ENCODE measurements at places on chromosomes 2 and 18. TPM values are rescaled to one million over a fixed set of nuclear protein-coding genes. Genes with fewer than 3 reads are reported as not detected.

GRCh38 chr2:121018136-121019061 is 266.6 kb downstream of the TFCP2L1 start:
- DNase-seq = peak; percentile 74

DNA sequence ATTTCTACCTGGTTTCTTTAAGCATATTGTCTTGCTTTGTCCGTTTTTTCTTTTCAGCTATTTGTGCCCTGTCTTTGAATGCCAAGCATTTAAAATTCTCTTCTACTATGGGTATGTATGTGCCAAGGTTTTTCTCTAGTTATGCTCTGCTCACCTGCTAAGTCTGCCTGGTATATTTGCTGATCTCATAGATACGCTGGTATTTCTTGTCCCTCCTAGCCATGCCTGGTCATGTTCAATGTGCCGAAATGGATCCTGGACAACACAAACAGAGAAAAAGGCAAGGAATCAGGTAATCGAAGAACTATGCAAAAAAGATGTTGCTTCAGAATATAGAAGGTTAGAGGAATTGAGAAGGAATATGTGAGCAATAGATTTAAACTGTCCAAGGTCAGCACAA is 14.9 kb upstream of the KDM3A start:
- no peak for DNase-seq

- no peak for DNase-seq
Observed at GRCh38 chr18:49658823-49659404, 97.1 kb downstream of the LIPG start.

DNA sequence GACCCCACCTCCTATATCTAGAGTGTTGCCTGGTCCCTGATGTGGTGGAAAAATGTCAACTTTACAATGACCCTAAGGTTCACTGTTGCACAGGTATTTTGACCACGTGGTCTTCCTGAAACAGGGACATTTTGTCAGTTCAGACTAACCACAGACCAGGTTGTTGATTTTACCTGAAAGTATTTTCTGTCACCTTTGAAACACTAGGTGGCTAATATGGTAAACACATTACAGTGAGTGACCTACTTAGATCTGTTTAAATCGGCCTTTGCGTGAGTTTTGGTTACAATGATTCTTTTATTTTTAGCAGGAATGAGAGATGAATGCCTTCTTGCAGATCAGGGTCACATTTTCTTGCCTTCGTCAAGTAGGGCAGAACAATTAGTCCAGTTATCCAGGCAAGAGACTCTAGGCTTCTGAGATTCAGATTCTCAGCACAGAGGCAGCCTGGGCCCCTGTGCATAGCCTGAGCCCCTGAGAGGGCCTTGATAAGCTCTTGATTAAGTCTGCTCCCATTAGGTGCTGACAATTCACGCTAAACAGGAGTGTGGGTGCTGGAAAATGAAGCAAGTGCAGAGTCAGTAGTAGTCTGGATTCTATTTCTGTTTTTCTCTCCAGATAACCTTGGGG is 226.2 kb downstream of the KCNS3 start:
- no peak for DNase-seq

DNA sequence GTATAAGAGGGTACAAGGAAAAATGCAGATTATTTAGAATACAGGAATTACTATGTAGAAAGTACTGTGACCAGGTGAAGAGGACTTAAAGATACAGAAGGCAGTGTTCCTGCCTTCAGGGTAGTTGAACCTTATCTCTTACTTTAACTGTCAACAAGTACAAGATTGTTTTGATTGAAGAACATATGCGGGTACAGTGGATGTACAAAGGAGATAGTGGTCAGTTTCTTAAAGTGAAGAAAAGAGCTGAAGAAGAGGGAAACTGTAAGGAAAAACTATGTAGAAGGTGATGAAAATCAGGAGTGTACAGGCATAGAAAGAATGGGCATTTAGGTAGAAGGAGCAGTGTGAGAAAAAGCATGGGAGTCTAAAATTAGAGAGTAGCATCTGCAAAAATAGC is 2.2 kb downstream of the RALBP1 start:
- DNase-seq = no peak

DNA sequence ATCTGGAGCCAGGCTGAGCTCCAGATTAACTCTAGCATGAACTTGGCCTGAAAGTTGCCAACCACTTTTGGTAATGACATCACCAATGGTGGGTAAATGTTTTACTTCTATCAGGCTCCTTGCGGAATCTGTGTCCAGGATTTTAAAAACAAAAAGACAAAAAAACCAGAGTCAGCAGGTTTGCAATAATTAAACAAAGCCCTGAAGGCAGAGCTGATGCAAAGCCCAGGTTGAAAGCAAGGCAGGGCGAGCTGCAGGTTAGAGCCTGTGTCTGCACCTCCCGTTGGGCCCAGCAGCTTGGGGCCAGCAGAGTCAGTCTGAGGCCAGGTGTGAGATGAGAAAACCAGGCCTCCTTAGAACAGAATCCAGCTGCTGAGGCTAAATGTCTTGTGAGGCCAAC is 29.1 kb upstream of the ALK start:
- DNase-seq = no peak

DNA sequence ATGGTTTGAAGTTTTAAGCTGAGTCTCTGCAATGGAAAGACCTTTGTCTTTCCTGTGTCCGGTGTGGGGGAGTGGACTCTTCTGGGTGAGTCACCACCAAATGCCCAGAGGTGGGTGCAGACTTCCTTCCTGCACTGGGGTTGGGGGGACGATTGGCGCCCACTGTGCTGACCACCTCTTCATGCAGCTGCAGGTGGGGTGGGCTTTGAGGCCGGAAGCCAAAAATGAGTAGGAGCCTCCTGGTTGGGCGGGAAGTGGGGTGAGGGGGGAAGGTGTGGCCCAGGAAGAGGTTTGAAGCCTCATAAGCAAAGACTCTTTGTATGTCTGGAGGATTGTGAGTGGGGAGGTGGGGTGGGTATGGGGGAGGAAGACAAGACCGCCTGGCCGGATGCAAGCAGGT is 27.6 kb downstream of the PAX8 start:
- DNase-seq = no peak

DNA sequence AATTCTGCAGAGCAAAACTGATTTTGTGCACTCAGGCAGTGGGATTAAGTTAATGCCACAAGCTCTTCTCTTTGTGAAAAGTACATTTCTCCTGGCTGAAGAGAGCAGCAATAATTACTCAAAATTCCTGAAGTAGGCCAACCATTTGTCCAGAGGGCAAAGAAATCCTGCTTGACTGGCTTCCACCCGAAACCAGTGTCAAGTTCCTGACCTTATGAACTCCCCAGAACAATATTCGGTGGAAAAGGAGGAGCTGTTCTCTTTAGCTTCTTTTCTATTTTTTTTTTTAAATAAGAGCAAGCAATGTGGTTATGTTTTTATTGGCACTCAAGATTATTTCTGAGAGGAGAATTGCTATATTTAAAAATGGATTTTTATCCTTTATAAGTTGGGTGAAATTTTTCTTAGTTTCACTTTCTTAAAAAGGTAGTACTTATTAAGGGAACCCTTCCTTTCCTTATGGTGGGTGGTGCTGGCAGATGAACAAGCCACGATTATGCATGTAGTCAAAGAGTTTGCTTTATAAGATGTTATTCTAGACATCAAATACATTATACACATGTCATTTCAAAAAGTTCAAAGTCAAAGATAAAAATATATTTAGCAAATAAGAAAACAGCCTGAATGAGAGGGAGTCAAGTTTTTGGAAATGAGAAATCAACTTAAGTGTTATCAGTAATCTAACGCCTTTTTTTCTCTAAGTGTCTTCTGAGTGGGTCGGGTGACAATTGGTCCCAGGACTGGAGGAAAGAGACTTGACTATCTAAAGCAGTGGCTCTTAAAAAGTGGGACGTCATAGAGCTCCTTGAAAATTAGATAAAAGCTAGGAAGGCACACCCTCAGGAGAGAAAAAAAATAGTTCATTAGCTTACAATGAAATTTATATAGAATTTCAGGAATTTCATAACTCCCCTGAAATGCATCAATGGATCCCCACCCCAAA is 194.5 kb downstream of the IKZF2 start:
- no peak for DNase-seq

DNA sequence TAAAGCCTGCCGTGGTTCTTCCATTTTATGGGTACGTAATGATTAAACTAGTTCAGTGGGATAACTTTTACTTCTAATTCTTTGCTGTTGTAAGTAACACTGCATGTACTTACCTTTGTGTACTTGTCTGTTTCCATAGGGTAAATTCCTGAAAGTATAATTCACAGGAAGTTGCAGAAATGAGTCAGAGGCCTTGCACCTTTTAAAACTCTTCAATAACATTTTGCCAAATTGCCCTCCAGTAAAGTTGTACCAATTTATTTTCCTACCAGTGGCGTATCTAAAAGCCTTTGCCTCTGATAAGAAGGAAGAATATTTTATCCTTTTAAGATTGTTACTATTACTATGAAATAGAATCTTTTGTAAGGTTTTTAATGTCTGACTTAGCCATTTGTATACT is 65.1 kb downstream of the CAB39 start:
- no peak for DNase-seq

DNA sequence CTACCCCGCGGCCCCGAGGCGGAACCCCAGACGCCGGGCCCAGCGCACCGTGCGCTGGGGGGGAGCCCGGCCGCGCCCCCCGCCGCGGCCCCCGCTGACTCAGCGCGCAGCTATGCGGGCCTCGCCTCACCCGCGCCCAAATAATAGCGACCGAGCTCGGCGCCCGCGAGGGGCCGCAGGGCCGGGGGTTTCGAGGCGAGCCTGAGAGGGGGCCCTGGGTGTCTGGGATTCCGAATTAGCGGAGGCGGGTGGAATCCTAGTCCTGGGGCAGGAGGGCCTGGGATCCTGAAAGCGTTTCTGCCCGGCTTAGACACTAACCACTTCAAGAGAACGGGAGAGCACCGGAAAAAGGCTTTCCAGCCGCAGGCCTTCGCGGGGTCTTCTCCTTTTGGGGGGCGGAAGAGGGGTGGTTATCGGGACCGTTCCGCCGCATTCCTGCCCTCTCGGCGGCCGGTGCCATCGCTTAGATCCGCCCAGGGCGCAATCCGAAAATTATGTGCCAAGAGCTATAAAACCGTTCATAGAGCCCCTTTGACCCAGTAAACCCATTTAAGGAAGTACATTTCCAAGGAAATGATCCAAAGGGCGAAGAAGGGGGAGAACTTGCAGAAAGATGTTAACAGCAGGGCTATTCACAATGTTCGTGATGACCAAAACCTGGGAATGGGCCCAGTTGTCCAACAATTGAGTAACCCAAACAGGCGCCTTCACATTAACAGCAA is 681 bp upstream of the ROCK2 start:
- peak; percentile 76 for DNase-seq

GRCh38 chr2:189444322-189444721 is 3.0 kb downstream of the WDR75 start:
- DNase-seq = no peak

DNA sequence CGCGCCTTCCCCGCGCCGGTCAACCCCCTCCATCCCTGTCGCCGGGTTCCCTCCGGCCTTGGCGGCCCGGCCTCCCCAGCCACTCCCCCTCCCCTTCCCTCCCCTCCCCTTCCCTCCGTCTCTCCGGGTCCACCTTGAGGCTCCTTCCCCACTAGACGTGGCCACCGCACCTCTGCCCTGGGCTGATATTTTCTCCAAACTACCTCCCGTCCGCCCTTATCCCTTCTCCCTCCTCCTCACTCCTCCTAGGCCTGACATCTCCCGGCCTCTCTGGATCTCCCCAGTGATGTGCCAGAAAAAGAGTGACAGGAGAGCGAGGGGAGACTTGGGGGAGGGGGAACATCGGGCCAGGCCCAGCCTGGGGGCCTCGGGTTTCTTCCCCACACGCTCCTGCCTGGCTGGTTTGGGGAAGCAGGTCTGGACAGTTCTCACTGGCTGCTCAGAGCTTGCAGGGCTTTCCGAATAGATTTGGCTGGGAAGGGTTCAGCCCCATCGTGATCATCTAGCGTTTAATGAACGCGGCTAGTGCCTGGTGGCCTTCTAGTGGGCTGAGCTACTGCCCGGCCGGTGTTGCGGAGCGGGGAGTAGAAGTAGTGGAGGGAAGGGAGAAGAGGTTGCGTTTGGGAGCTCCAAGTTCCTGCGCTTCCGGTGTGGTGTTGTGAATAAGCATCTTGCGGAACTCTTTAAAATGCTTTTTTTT is 641 bp downstream of the MAPRE3 start:
- peak; percentile 11 for DNase-seq

GRCh38 chr18:79396431-79397246 is 909 bp downstream of the NFATC1 start:
- DNase-seq = no peak

- no peak for DNase-seq
Observed at GRCh38 chr2:151833984-151834383, 5.8 kb upstream of the ARL5A start.

DNA sequence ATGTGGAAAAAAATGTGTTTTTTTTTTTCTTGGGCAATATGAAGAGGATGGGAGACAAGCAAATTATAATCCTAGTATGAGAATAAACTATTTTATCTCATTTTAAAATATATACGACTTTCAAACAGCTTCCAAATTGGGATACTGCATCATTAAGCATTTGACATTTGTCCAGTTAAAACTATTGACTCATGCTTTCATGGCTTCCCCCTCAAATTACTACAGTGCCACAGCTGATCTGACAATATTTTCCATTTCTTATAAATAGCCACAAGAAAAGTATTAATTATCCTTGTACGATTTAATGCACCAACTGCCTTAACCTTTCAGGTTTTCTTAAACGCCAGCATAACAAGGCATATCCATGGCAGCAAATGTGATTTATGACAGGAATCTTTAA is 1134.8 kb upstream of the ZEB2 start:
- DNase-seq = no peak

- no peak for DNase-seq
Observed at GRCh38 chr18:49001587-49001986, 50.8 kb upstream of the SMAD7 start.

DNA sequence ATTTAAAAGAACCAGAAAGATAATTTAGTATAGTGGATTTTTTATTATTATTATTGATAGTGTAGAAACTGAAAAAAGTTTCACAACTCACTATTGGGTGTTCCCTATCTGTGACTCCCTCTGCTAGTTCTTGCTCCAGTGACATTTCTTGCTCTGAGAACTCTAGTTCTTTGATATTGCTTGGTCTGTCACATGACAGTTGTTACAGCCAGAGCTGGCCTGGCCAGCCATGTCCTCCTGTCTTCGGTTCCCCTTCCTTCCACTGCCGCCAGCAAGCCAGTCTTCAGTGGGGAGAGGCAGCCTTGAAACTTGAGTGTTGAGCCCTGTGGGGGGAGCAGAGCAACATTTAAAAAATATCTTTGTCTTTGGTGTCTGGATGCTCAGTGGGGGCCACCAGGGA is 7.6 kb upstream of the THOC1 start:
- DNase-seq = no peak

- no peak for DNase-seq
Observed at GRCh38 chr2:120547662-120548061, 188.0 kb upstream of the GLI2 start.

Gene NPHP1
- 18.1 TPM for polyA plus RNA-seq

Gene PLEK
- 11.2 TPM for polyA plus RNA-seq

Gene IL18RAP
- polyA plus RNA-seq = 1.6 TPM

Gene SANBR
- 34.4 TPM for polyA plus RNA-seq

Gene ERMN
- 0.22 TPM for polyA plus RNA-seq

Gene TUBA4B
- polyA plus RNA-seq = 0.34 TPM

Gene PROM2
- 8.5 TPM for polyA plus RNA-seq

Gene AKAIN1
- not detected for polyA plus RNA-seq

Gene RGPD3
- 0.35 TPM for polyA plus RNA-seq

Gene NFATC1
- polyA plus RNA-seq = 6.9 TPM

Gene CRYBA2
- not detected for polyA plus RNA-seq

Gene SCYGR6
- polyA plus RNA-seq = not detected

Gene RNF152
- 15.0 TPM for polyA plus RNA-seq

Gene BARD1
- polyA plus RNA-seq = 10.8 TPM
